Upper lobe of left lung (tissue), 6 donors: ENCODE measurements at places on chromosomes 2 and 18.

GRCh38 chr2:214169281-214169680, 241.6 kb upstream of the VWC2L start:
- no peak for DNase-seq

- no peak for DNase-seq
Measured at GRCh38 chr2:143786026-143786765, 657.0 kb downstream of the ARHGAP15 start.

DNA sequence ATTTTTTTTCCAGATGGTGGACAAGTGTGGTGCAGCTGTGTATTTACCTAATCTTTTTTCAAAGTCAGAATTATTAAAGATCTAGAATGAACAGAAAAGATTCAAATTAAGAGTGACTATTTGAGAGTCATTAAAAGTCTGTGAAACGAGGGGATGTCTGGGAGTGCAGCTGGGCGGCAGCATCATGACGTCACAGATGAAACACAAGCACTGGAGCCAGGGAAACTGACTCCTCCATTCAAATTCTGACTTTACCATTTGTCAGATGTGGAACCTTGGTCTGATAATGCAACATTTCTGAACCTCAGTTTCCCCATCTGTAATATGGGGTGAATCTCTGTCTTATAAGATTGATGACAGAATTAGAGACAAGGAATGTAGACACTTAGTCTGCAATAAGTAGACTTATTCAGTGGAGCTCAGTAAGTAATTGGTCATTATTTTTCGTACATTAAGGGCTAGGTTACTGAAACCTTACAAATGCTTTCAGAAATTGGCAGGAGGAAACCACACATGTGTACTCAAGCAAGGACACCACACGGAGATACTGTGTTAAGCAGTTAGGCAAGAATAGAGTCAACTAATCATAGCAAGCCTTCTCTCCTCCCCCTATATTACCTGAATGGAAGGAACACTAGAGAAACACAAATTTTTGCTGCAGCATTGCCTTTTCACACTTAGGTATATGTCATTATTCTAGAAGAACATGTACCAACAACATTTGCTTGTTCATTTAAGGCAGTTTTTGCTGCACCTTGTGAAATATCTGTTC, 27.8 kb upstream of the CXXC1 start:
- no peak for DNase-seq

GRCh38 chr2:106140113-106140512, 54.0 kb downstream of the UXS1 start:
- DNase-seq = no peak

DNA sequence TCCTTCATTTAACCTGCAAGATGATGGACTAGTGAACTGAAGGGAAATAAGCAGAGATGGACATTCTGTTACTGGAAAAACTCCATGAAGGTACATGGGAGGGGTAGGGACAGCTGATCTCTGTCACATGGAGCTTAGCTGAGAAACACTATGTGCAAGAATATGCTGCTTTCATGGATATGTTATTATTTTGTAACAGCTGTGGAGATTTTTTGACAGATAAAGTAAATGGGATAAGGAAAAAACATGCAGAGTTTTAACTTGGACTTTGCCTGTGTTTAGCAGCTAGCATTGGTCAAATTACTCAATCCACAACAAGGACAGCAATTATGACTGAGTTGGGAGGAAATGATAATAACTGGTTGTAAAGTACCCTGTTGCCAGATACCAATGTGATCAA, 28.7 kb upstream of the HNRNPA3 start:
- no peak for DNase-seq

DNA sequence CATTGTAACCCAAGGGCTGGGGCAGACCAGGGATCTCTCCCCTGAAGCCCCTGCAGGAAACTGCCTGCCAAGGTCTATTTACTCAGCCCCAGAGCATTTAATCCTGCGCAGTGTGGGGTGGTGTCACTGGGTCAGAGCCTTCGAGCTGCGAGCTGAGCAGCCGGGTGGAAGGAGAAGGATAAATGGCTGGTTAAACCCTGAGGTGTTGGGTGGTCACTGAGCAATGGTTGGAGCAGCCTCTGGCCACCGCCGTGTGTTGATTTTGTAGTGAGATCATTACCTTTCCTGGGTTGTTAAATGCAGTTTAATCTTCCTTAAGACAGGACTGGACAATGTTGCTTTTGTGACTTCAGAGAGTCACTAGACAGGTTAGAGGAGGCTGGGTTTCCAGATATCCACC, 98.1 kb downstream of the SETBP1 start:
- DNase-seq = no peak

GRCh38 chr18:48161911-48162698, 231.6 kb upstream of the SMAD2 start:
- DNase-seq = no peak

DNA sequence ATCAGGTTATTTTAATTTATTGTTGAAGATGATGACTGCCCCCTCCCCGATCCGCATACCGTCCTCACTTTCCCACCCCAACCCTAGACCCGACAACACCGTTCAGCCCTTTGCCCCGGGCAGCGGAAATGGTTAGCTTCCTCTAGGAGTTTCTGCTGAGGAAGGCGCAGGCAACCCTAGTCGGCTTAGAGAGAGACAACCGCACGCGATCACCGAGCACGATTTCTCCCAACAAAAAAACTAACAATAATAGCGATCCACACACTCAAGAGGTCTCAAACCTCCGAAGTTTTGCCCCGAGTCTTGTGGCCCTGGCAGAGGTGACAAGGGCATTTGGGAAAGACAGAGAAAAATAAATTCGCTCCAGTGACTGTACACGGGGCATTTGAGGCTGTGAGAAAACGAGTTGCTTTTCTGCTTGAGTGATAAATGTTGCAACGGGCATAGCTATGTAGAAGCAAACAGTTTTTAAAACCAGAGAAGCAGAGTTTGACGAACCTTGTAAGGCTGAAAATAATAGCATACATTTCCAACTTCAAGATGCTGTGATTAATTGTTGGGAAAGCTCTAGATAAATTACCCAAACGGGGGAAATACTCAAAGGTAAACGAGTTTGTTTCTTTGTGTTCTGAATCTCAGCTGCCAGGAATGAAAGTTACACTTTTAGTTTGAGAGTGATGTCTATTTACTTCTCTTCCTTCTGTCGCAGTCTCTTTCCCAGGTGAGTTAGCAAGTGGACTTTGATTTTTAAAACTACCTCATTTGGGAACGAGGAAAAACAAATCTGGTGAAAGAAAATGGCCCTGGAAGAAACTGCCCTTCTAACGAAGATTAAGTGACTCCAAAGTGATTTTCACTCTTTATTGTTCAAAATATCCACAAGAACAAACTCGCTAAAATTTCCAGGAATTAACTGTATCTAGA, 11.0 kb upstream of the SIX3 start:
- DNase-seq = no peak
